ENCODE measurements at places on chromosomes 4 and X.

DNA sequence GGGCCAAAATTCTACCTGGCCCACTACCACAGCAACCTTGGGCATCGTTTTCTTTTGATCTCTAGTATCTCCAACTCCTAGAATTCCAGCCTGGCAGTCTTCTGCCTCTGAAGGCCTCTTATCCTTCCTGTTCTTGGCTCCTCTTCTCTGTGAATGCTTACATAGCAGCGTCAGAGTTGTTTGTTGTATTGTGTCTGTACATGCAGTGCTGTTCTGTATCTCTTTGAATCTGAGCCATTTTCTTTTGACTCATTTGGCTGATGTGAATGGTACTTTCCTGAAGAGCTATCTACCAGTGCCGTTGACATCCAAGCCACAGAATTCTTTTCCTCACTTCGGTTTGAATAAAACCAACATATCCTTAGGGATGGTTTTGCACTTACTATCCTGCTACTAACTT lies 79.2 kb downstream of the TMEM164 start:
- peak; percentile 66 for ATAC-seq

DNA sequence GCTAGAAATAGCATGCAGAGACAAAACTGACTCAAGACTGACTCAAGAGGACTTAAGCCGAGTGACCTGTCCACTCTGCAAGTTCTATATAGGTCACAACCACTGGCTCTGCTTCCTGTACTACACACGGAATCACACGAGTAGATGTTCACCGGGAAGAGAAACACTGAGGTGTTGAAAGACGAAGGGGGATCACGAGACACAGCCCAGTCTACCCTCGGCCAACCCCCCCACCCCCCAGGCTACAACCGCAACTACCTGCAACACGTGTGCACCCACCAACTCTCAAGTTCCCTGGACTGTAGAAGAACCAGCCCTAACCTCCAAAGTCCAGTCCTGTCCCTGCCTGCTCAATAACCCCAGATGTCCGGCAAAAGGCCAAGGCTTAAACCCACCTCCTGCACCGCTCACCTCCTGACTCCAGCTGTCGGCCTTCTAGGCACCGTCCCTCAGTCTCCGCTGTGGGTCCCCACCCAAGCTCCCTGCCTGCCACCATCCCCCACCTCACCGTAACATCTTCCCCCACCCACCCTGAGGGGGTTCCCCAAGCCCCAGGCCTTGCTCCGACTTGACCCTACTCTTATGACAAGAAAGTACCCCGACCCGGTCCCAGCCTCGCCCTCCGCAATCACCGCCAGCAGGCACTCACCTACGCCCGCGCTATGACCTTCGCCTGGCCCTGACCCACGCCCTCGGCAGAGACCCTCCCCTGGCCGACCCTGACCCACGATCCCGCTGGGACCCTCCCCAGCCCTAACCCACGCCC lies 739 bp downstream of the GAK start:
- peak; percentile 26 for ATAC-seq

- ATAC-seq, result no peak
Observed at GRCh38 chr4:163191999-163192398, 25.3 kb upstream of the NAF1 start.

- peak; percentile 91 for ATAC-seq
Observed at GRCh38 chr4:186845137-186845842, 121.6 kb upstream of the FAT1 start.

DNA sequence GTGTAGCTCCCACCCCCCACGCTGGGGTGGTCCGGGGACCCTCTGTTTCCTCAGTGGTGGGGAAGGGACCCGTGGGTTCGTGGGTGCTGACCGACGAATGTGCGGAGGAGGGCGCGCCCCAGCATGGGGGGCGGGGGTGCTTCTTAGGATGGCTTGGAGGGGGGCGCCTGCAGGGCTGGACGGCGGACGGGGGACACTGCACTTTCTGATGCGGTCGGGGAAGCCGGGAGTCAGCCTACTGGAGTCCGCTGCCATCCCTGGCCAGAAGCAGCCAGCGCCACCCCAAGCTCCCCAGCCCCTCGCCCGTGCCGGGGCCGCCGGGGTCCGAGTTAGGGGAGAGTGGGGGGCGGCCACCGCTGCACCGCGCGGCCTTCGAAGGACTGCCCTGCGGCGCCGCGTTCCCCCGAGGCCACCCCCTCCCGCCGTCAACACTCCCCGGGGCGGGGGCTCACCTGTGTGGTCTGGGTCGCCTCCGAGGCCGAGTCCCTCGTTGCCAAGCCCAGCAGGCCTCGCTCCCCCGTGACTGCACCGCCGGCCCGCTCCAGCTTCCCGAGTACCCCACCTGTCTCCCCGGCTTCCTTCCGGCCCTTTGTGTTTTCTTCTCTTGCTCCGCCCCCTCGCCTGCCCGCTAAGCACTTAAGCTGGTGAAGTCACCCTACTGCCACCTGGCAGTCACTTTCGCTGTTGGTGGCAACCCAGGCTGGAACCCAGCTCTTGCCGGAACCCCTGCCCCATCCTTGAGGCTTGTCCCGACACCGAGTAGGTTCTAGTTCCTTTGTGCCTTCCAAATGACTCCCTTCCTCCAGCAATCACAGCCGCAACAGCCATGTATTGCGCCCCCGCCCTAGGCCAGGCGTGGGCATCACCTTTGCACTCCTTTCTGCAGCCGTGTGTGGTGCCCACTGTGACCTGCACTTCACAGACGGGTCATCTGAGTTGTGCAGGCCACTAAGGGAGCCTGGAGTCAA lies at the start of gene OCIAD2:
Gene OCIAD2 (minus strand): TSS at position 569 of the 968 bp plus-strand sequence. CDS start 2,225 bp downstream, outside the sequence.
- ATAC-seq, result peak; percentile 53

DNA sequence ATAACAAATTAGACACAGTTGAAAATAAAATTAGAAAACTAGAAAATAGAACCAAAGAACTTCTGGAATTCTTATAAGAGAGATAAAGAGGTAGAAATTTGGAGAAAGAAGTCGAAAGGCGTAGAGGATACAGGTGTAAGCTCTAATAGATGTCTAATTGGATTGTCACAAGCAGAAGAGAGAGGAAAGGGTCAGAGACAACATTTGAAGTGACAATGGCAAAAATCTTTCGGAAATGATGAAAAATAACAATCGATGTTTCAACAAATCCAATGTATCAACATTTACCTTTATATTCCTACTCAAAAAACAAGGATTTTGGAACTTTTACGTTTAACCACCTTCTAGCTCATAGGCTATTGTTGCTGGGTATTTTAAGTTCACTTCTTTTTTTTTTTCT lies 3.8 kb downstream of the CXCL8 start:
- ATAC-seq, result no peak

DNA sequence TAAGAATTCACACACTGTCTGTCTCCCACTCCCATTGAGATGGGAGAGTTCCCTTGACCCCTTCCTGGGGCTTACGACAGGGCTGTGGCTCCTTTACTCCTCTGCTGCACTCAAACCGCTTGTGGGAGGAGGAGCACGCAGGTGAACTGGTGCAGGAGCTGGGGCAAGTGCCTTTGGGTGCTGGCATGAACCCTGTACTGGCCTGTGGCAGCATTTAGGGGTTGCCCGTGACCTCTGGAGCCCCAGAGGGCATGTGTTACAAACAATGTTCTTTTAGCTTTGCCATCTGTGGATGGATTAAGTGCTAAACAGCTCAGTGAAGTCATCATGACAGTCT lies 21.8 kb upstream of the FTHL17 start:
- no peak for ATAC-seq

- no peak for ATAC-seq
Observed at GRCh38 chr4:25535701-25536473, 119.8 kb upstream of the SLC34A2 start.

- no peak for ATAC-seq
Observed at GRCh38 chrX:11367609-11368430, 74.6 kb downstream of the AMELX start.

- peak; percentile 81 for ATAC-seq
Observed at GRCh38 chr4:61520681-61521160, 320.6 kb downstream of the ADGRL3 start.

Measured in esophagus mucosa (tissue), 1 donor.